ENCODE measurements at places on chromosomes 2 and 18.

- peak; percentile 91 for DNase-seq
These were observed 91.6 kb downstream of the ACKR3 start for GRCh38 chr2:236661061-236661761.

GRCh38 chr2:144796164-144796563, 276.2 kb upstream of the ZEB2 start:
- DNase-seq: no peak

- DNase-seq: no peak
These were observed 90.9 kb upstream of the UBXN4 start for GRCh38 chr2:135650721-135651120.

- no peak for DNase-seq
These were observed 281.4 kb downstream of the KCNS3 start for GRCh38 chr2:18159896-18160295.

DNA sequence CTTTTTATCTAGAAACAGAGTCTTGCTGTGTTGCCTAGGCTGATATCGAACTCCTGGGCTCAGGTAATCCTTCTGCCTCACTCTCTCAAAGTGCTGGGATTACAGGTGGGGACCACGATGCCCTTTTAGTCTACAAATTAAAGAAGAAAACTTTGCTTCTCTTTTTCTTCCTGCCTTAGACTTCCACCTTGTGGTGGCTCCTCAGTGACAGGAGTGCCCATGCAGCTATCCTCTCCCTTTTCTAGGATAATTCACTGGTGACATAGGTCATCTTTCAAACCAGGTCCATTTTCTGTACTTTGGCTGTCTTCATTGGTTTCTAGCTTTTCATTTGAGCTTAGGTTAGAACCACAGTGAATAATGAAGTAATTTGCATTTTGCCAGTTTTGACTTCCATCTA, 13.6 kb downstream of the DCAF17 start:
- DNase-seq: no peak

DNA sequence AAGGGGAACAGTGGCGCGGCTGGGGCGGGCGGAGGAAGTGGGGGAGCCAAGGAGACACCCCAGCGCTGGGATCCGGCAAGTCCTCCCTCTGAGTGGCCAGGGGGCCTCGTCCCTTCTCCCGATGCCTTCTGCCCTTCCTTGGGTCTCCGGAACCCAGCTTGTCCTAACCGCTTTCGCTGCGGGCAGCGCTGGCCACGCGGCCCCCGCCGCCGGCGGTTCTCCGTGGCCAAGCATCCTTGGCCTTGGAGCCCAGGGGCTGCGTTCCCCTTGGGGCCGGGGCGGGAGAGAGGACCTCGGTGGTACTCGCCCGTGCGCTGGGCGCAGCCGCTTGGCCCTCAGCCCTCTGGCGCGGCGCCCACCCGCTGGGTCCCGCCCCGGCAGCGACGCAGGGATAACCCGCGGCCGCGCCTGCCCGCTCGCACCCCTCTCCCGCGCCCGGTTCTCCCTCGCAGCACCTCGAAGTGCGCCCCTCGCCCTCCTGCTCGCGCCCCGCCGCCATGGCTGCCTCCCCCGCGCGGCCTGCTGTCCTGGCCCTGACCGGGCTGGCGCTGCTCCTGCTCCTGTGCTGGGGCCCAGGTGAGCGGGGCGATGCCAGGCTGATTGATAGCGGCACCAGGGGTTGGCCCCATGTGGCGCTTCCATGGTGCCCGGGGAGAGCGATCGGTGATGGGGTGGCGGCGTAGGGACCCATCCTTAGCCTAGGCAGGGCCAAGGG, 128.7 kb downstream of the UXS1 start:
- no peak for DNase-seq

DNA sequence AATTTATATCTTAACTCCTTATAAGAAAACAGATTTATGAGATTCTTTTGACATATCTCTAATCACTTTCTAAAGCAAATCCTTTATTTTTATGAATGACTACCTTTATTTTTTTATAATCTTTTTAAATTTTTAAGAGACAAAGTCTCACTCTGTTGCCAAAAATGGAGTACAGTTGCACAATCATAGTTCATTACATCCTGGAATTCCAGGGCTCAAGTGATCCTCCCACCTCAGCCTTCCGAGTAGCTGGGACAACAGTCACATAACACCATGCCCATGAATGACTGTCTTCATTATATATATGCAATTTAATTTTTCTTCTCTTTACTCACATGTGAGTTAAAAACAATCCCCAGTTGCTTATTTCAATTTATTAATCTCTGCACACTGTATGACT, 21.7 kb downstream of the ACADL start:
- no peak for DNase-seq

GRCh38 chr2:164479460-164479859, 141.8 kb downstream of the GRB14 start:
- DNase-seq: peak; percentile 44

DNA sequence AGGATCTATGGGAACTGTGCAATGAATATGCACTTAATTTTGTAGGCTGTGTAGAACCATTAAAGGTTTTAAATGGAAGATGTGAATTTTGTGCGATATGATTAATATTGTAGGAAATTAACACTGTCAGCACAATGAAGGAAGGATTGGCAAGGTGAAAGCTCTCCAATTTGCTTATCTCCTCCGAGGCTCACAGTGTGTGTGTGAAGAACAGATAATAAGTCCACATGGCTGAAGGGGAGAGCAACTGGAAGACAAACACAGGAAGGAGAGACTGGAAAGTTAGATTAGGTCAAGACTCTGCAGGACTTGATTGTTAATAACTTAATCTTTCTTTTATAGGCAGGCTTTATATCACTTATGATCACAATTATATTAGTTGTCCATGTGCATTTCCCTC, 269.7 kb upstream of the VRK2 start:
- DNase-seq: no peak

DNA sequence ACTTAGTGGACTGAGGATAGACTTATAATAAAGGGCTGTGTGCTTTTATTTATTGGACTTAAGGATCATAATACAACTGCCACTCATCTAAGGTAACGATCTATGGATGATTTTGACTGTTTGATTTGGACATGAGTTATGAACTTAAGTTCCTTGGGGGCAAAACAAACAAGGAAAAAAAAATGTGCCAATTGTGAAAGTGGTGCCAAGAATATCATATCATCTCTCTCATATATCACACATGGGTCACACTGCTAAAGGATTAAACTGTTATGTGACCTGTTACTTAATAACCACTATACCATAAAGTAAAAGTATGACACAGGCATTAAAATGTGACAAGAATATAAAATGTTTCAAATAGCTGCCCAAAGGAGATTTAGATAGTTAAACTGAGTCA, 886.3 kb downstream of the ERBB4 start:
- DNase-seq: no peak

- DNase-seq: peak; percentile 57
These were observed 142.2 kb upstream of the PXDN start for GRCh38 chr2:1886405-1886992.

- DNase-seq: peak; percentile 41
These were observed 38.9 kb upstream of the TRIM43 start for GRCh38 chr2:95552911-95553310.

DNA sequence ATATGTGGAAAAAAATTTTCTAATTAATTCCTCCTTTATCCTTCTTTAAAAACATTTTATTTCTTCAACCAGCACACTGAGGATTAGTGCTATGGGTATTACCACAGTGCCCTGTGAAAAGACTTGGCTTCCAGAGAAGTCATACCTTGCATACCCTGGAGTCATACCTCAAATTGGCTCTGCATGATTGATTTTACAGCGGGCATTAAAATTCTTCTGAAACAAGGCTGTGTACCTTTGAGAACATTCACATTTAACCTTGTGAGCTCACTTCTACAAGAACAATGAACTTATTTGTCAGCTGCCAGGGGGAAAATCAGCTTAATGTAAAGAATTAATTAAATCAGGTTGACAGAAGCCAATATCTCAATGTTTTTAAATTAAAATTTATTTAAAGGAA, 44.6 kb downstream of the SLC35F5 start:
- DNase-seq: no peak

- DNase-seq: no peak
These were observed 47.8 kb upstream of the SLC4A10 start for GRCh38 chr2:161576421-161576820.

- DNase-seq: peak; percentile 72
These were observed 213.3 kb downstream of the NAPG start for GRCh38 chr18:10739152-10739551.

DNA sequence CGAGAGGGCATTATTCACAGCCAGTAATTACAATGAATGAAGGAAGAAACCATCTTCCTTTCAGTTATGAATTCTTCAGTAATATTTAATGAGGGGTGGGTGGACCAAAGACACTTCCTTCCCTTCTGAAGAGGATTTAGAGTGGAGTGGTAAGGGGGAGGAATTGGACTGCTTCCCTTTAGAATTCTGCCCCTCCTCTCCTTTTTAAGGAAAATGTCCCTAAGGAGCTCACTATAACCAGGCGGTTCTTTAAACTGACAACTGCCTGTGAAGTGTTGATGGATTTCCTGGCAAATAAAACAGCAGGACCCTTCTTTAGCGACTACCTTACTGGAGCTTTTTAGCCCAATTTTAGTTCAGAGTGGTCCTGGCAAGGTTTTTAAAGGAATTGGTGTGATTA, 86.4 kb downstream of the LIMS1 start:
- no peak for DNase-seq

GRCh38 chr2:55500025-55500424, 19.5 kb upstream of the CFAP36 start:
- DNase-seq: peak; percentile 59

DNA sequence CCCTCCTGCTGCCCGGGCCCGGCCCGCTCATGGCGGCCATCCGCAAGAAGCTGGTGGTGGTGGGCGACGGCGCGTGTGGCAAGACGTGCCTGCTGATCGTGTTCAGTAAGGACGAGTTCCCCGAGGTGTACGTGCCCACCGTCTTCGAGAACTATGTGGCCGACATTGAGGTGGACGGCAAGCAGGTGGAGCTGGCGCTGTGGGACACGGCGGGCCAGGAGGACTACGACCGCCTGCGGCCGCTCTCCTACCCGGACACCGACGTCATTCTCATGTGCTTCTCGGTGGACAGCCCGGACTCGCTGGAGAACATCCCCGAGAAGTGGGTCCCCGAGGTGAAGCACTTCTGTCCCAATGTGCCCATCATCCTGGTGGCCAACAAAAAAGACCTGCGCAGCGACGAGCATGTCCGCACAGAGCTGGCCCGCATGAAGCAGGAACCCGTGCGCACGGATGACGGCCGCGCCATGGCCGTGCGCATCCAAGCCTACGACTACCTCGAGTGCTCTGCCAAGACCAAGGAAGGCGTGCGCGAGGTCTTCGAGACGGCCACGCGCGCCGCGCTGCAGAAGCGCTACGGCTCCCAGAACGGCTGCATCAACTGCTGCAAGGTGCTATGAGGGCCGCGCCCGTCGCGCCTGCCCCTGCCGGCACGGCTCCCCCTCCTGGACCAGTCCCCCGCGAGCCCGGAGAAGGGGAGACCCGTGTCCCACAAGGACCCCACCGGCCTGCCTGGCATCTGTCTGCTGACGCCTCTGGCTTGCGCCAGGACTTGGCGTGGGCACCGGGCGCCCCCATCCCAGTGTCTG, 767 bp downstream of the RHOB start:
- DNase-seq: peak; percentile 49

DNA sequence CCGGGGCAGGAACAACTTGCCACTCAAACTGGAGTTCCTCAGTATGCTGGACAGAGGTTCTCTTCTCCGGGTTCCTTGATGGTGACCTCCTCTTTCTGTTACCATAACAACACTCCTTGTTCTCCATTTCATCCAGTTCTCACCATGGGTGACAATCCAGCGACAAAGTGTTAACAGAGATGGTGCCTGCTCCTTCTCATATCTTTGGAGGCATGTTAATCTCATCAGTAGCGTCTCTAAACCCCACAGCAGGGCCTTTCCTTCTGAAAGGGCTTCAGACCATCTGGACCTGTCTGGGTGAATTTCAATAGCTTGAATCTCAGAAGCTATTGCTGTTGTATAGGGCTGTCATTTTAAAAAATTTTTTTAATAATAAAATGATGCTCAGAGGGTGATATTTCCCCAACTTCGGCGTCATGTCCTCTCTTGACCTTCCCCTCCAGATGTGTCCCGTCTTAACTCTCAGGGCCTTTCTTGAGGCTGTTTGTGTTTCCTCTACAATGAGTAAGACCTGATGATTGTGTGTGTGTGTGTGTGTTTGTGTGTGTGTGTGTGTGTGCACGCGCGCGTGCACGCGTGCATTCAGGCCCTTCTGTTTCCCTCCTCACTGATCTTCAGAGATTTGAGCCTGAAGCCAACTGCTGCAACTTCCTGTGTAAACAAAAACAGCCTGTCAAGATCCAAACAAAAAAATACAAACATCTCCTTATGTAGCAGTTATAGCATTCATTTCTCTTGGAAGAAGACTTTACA, 24.3 kb upstream of the CETN1 start:
- DNase-seq: no peak

DNA sequence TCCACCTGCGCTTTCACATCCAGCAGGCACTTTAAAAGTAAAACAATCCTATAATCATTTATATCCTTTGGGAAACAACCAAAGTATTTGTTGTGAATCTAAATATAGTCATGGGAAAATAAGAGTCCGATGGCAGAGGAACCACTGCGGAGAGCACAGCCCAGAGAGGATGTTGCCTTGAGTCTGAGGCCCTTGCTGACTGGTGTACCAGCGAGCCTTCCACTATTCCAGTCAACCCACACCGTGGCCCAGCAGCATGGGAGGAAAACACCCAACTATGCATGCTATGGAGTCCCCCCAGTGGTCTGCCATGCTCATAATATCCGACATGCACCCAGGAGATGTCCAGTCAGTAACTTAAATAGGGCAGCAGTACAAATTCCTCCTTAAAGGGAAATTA, 21.6 kb downstream of the KANSL3 start:
- no peak for DNase-seq

DNA sequence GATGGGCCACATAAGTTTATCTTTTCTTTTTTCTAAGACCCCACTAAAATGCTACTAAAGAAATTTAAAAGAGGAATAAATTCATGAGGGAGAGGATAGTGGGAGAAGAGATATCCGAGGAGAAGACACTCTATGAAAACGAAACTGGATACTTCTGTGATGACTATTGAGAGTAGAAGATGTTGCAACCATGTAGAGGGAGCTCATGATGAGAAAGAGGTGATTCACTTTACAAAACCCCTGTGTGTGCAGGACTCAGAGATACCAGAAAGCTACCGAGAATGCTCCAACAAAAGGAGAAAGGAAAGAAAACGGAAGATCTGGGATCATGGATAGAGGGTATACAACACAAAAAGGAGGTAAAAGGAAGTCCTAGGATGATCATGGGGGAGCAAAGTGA, 34.9 kb downstream of the SLC38A11 start:
- DNase-seq: peak; percentile 93

- DNase-seq: no peak
These were observed 146.2 kb downstream of the MBP start for GRCh38 chr18:76986406-76986805.

- DNase-seq: no peak
These were observed 65.4 kb downstream of the SATB2 start for GRCh38 chr2:199392363-199392762.

Measured in fibroblast of skin of scalp (primary cell).